ENCODE measurements at places on chromosomes 12 and 14.
A peak's percentile ranks its signal among the peaks of the same experiment; 100 is the strongest.

GRCh38 chr12:86230516-86231146 lies 25.6 kb downstream of the MGAT4C start:
- DNase-seq = no peak

DNA sequence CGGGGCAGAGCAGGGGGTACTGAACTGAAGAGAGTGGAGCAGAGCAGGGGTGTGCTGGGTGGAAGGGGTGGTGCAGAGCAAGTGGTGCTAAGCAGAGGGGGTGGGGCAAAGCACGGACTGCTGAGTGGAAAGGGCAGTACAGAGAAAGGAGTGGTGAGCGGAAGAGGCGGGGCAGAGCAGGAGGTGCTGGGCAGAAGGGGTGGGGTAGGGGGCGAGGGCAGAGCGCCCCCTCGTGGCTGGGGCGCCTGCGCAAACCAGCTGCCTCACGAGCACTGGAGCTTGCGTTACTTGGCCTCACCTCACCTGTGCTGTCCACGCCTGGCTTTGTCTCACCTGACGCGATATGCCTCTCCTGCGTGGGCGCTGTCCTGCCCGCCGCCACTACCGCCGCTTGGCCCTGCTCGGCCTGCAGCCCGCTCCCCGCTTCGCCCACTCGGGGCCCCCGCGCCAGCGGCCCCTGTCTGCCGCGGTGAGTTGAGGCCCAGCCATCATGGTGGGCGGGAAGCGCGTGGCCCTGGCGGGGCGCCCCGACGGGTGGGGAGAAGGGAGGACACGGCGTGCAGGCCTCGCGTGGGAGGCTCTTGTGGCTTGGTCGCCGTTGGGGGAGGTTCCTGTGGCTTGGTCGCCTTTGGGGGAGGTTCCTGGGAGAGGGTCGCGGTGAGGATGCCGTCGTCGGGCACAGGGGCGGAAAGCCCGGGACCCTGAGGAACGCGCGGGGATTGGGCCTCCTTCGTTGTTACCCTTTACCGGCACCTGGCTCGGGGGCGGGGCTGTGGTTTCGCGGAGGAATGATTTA lies at the start of gene COX8C:
Gene COX8C, plus strand, starts transcription at position 257 of the 796 bp plus-strand sequence. Its CDS starts 87 bp downstream, at position 344.
- DNase-seq = no peak

- no peak for DNase-seq
Observed at GRCh38 chr12:64991121-64991611, 129.9 kb downstream of the WIF1 start.

- DNase-seq = no peak
Observed at GRCh38 chr12:31797230-31797872, 68.5 kb upstream of the AMN1 start.

DNA sequence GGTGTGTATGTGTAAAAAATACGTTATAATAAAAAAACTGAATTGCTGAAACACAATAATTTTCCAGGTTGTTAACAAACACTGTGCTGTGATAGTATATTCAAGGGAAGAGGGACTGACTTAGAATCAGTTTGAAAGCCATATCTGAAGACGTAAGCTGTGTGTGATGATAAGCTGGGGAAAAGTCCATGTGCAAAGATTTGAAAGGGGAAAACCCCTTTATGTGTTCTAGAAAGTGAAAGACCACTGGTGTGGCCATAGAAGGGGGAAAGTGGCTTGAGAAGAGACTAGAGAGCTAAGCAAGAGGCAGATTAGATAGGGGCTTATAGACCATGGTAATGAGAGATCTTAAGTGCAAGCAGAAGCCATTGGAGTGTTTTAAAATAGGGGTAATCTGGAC lies 195.9 kb upstream of the GZMB start:
- DNase-seq = no peak

DNA sequence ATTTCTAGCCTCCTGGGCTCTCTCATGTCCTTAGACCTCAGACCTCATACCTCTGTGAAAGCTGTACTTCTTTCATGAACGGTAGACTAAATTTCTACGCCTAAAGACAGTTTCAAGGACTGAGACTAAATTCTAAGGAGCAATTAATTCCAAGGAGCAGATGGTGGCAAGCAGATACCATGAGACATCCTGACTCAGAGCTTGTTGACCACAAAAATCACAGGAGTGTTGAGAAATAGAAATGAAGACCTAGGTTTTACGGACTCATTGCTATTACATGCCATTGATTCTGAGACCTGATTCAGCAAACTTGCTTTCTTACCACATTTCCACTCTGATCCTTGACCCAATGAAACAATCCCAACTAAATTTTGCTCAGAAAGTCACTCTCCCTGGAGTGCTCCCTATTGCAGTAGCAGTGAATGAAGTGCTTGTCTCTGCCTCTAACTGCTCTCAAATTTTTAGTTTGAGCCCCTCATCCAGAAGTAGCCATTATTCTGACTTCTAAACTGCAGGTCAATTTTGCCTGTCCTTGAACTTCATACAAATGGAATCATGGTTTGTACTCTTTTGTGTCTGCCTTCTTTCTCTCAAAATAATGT lies 52.0 kb downstream of the PEX5 start:
- peak; percentile 65 for DNase-seq

DNA sequence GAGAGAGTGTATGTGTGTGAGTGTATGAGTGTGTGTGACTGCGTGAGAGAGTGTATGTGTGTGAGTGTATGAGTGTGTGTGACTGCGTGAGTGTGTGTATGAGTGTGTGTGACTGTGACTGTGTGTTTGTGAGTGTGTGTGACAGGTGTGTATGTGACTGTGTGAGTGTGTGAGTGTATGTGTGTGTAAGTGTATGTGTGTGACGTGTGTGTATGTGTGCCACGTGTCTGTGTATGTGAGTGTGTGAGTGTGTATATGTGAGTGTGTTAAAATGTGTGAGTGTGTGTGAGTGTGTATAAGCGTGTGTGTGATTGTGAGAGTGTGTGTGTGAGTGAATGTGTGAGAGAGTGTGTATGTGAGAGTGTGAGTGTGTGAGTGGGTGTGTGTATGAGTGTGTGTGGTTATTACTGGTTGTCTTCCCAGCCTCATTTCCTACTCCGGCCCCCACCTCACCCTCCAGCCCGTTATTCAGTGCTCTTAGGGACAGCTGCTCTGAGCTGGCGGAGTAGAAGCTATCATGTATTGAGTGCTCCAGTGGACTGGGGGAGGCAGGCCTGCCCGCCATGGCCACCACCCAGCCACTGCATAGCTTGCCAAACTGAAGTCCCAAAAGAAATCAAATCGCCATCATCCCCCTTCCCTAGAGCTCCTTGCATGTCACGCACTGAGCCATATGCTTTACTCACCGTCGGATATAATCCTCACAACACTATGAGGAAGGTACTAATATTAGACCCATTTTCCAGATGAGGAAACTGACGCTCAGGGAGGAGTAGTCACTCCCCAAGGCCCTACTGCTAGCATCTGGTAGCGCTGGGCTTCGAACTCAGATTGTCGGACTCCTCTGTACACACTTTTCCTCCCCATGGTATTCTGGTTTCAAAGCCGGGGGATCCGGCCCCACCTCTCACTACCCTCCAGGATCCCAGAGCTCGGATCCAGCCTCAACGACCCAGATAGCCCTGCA lies 10.3 kb upstream of the MYL2 start:
- DNase-seq = no peak

- DNase-seq = no peak
Observed at GRCh38 chr12:49821373-49822287, 6.6 kb downstream of the NCKAP5L start.

DNA sequence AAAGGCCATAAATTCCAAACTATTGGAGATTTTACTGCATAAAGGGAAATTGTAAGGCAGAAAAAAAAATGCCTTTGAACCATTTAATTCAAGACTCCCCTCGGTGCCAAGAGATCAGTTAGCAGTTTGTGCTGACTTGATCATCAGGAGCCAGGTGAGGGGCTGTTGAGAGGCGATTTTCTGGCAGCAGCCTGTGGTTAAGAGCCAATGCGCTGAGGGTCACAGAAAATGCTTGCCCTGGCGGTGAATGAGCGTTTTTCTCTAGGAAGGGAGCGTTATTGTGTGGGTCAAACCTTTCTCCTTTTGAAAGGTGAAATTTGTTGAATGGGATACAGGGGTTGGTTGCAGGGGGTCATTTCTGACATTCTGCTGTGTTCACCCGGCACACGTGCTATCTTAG lies 4.7 kb downstream of the SRRM4 start:
- DNase-seq = no peak

- DNase-seq = no peak
Observed at GRCh38 chr12:88144546-88145468, 2.7 kb downstream of the TMTC3 start.

GRCh38 chr14:101789222-101789621 lies 27.7 kb downstream of the PPP2R5C start:
- DNase-seq = no peak

GRCh38 chr12:53659011-53659551 lies 16.8 kb downstream of the ATP5MC2 start:
- no peak for DNase-seq

DNA sequence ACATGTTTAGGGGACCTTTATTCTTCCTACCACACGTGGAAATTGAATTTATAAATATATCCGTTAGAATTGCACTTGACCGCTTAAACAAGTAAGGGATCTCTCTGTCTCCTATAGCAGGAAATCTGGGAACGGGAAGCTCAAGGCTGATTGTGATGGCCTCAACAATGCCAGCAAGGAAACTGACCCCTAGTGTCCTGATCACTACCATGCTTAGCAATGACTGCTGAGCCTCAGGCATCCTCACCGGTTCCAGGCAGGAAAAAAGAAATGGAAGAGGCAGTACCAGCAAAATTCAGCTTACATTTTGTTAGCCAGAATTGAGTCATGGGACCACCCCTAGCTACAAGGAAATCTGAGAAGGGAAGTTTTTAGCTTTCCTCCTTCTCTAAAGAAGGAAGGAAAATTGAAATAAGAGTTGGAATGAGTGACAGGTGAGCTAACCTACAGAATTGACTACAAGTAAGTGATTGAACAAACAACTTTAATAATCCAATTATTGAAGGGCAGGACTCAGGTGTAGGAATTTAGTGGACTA lies 43.9 kb upstream of the AMN1 start:
- no peak for DNase-seq

DNA sequence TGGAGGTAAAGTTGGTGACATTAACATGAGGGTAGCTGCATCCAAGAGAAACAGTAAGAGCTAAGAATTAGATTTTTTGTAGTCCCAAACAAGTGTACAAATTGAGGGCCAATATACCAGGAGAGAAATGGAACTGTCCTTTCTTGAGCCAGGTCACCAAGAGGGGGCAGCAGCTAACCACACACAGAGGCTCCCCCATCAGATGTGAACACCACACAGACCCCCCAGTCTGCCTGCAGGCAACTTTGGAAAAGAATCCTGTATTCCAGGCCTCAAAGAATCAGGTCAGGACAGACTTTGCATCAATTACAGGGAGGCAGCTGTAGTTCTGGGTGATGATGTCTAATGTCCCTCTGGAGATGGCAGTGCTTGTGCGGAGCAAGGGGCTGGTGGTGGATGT lies 77.9 kb downstream of the SPTB start:
- DNase-seq = no peak

GRCh38 chr14:91523972-91524371 lies 13.9 kb upstream of the PPP4R3A start:
- DNase-seq = no peak

DNA sequence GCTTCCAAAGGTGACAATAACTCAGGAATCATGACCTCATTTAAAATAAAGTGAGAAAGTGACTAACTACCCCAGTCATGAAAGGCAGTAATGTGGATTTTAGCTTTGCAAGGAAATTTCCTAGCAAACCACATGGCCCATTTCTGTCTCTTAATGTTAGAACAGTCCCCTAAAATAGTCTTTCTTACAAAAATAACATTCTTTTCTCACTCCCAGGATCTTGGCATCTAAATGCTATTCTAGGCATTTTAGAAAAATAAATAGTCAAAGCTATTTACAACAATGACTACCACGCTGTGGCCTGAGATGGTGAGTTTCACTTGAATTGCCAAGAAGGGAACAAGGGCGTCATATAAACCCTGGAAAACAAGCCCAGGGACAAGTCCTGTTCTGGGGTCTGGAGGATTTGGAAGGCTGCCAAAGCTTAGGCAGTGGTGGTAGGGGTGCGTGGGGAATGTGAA lies 101.2 kb upstream of the CCDC175 start:
- DNase-seq = no peak

DNA sequence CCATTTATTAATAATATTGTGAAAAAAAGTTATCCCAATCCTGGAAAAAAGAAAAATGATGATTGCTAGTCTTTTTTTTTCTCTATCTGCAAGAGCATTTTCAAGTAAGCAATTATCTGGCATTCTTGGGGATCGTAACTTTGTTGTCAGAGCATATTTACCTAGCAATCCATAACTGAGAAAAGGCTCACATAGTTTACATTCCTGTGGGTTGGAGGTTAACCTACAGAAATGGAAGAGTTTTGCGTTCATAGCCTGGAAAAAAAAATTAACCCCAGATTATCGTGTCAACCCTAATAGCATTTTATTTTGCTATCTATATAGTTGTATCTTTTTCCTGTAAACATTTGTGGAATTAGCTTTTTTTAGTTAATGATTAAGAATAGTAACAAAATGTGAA lies 292.3 kb downstream of the DAD1 start:
- DNase-seq = no peak

GRCh38 chr12:58299371-58299770 lies 358.0 kb downstream of the ATP23 start:
- no peak for DNase-seq

GRCh38 chr12:1279050-1279449 lies 288.0 kb downstream of the ERC1 start:
- peak; percentile 86 for DNase-seq

- no peak for DNase-seq
Observed at GRCh38 chr12:54572881-54573280, 15.6 kb downstream of the PPP1R1A start.

DNA sequence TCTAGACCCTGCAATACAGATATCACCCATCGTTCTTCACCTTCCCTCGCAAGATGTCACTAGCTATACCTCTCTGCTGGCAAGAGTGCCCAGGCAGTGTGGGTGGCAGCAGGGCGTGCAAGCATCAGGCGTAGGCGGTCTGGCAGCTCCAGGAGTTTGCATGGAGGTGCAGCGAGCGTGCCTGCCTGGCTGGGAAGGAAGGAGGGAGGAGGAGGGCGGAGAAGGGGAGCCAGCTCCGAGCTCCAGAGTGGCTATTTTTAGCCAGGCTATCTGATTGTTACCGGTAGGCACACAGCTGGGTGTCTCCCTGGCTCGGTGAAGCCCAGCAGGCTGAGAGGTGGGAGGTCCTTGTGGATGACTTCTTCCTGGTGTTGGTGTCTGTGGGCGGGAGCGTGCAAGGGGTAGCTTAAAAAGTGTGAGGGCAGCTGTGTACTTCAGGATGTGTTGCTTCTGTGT lies 6.2 kb downstream of the FOXJ2 start:
- peak; percentile 57 for DNase-seq

DNA sequence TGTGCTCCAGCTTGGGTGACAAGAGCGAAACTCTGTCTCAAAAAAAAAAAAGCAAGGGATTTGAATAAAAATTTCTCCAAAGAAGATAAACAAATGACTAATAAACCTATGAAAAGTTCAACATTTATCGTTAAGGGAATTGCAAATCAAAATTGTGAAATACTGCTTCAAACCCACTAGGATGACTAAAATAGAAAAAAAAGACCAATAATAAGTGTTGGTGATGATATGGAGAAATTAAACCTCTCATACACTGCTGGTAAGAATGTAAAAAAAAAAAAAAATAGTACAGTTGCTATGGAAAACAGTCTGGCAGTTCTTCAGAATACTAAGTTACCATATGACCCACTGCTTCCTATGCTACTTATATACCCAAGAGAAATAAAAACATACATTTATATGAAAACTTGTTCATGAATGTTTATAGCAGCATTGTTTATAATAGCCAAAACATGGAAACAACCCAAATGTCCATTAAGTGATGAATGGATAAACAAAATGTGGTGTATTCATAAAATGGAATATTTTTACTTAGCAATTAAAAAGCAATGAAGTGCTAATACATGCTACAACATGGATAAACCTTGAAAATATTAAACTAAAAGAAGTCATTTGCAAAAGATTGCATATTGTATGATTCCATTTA lies 39.4 kb upstream of the TMPRSS12 start:
- no peak for DNase-seq

- no peak for DNase-seq
Observed at GRCh38 chr12:60693019-60693626, 1097.3 kb downstream of the SLC16A7 start.
